Stimulated activated CD8-positive, alpha-beta memory T cell treated with anti-CD3 and anti-CD28 coated beads, Interleukin-7, amount 100 ng/mL, for 1 hour (primary cell): ENCODE measurements at places on chromosomes 11 and 22.
A peak's percentile ranks its signal among the peaks of the same experiment; 100 is the strongest.

DNA sequence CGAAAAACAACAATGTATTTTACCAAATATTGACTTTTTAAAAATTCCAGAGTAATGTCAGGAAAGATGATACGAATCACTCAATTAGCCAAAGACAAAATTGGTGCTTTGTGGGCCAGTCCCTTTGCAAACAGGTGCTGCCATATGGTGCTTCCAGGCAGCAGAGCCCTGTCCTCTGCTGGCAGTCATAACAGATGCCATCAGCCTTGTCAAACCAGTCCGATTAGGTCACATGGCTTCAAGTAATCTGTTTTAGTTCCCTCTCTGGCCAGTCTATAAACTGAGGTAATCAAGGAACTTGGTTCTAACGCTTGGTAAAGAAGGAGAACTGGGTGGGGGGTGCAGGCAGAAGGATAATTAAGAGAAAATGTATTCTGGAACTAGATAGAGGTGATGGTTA lies 49.1 kb upstream of the CAPRIN1 start:
- DNase-seq: no peak

GRCh38 chr11:73145986-73146575 lies 4.0 kb upstream of the FCHSD2 start:
- DNase-seq: no peak

- no peak for DNase-seq
Observed at GRCh38 chr11:121474680-121475079, 21.9 kb upstream of the SORL1-AS1 start.

GRCh38 chr11:30489076-30489475 lies 97.1 kb downstream of the MPPED2 start:
- no peak for DNase-seq

DNA sequence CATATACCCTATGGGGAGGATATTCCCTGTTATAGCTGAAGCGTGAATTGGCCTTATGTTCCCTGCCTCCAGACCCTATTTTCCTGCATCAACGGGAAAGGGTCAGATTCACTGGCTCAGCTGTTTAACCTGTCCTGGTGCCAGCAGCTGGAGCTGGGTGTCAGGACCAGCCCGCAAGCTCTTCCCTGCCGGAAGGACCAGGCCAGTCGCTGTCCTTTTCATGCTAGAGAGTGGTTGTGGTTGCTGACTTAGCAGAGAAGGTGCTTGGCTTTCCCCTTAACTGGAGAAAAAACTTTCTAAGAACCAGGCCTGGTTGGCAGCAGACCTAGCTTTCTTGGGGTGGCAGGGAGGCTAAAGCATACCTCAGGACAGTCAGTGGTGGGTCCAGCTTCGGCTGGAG lies 5.2 kb upstream of the SREBF2 start:
- DNase-seq: no peak

DNA sequence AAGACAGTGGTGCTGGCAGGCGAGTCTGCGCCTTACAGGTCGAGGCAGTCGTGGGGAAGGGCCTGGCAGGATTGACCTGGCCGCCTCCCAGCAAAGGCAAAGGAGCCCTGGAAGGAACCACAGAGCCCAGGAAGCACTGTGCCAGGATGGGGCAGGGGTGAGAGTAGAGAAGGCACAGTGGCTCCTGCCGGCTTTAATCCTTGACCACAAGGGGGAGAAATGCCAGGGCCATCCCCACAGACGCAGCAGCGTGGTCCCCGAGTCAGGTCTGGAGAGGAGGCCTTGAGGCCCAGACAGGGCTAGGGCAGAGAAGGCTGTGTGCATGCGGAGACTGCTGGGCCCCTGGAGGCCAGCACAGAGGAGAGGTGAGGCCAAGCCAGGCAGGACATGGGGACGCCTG lies 9.9 kb upstream of the NDUFS8 start:
- DNase-seq: no peak

DNA sequence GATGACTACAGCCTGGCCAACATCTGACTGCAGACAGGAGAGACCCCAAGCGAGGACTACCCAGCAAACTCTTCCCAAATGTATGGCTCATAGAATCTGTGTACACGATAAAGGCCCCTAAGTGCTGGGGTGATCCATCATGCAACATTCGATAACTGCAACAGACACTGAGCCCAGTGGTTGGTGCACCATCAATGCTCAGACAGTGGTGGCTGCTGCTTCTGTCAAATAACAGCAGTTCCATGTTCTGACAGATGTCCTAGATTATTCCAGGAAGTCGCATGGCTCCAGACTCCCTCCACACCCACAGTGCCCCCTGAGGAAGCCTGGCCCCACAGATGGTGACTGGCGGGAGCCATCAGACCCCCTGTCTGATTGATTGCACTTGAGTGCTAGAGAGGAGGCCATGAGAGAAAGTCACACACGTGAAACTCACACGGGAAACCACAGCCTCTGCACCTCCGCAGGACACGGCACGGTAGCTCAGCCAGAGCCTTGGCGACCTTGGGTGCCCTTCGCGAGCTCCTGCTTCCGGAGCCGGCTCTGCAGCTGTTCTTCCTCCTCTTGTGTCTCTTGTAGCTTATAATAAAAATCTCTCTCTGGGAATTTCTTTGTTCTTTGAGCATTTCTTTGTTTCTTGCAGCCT lies 1155.9 kb downstream of the TBC1D22A start:
- peak; percentile 26 for DNase-seq

- no peak for DNase-seq
Observed at GRCh38 chr22:47171441-47172221, 409.2 kb downstream of the TBC1D22A start.
